ENCODE measurements at places on chromosomes 16 and 17.

DNA sequence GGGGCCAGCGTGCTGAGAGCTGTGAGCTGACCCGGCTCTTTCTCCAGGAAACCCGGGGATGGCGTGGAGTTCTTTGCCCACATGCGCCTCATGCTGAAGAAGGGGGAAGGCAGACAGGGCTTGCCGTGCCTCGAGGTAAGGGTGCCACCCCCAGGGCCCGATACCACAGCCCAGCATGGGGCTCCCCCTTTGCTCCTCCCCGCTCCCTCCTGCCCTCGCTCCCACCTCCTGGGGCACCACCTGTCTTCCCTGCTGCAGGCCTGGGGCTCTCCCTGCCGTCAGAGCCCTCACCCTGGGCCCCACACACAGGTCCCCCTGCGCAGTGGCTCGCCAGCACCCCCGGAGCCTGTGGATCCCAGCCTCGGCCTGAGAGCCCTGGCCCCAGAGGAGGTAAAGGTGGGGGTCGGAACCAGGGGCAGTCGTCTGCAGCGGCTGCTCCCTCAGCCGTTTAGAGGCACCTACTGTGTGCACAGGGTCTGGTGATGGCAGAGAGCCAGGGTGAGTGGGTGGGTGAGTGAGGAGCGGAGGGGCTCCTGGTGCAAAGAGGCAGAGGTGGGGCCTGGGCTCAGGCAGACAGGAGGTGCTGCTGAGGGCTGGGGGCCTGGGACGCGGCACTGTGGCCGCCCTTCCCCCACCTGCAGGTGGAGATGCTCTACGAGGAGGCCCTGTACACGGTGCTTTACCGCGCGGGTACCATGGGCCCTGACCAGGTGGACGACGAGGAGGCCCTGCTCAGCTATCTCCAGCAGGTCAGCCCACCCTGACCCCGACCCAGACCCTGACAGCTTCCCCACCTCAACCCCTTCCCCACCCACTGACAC, 5.6 kb downstream of the BAIAP3 start:
- no peak for DNase-seq

DNA sequence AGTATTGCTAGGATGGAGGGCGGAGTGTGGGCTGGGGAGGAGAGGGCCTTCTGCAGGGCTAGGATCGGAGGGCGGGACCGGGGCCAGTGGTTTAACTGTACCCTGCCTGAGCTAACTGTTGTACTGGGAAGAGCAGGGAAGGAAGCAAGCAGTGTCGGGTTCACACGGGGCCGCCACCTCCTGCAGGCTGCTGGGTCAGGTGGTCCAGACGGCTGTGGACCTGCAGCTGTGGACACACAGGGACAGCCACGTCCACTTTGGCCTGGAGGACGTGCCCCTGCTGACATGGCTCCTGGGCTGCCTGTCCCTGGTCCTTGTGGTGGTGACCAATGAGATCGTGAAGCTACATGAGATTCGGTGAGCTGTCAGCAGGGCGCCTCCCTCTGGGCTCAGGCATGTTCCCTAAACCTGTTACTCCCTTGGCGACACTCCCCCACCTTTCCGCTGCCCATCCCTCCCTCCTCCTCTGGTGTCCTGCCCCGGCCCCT, 16.6 kb downstream of the CASKIN2 start:
- no peak for DNase-seq

DNA sequence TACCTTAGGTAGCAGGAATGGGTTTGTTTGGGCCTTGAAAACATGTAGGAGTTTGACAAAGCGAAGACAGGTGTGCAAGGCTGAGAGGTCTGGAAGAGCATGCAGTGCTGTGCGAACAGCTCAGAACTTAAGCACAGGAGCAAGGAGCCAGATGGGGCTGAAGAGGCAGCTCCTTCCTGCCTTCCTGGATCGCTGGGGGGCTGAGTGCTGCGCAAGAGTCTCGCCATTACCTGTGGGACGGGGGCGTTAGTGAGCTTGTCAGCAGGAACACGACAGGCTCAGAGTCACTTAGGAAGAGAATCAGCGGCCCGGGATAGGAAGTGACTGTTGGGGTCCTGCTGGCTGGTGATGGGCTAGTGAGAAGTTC, 464 bp upstream of the MRM1 start:
- no peak for DNase-seq

DNA sequence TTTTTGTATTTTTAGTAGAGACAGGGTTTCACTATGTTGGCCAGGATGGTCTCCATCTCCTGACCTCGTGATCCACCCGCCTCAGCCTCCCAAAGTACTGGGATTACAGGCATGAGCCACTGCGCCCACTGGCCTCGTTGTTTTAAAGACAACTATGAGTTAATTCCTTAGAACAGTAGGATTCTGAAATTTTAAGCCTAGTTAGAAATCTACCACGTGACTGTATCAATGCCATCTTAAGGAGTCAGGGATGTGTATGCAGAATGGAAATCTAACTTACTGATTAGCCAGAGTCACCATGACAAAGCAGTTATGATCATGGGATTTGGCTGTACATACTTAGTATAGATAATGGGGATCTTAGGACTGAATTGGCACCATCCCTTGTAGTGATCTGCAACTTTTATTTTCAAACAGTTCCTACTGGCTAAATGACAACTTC, 2.8 kb downstream of the CEP20 start:
- DNase-seq, result no peak

DNA sequence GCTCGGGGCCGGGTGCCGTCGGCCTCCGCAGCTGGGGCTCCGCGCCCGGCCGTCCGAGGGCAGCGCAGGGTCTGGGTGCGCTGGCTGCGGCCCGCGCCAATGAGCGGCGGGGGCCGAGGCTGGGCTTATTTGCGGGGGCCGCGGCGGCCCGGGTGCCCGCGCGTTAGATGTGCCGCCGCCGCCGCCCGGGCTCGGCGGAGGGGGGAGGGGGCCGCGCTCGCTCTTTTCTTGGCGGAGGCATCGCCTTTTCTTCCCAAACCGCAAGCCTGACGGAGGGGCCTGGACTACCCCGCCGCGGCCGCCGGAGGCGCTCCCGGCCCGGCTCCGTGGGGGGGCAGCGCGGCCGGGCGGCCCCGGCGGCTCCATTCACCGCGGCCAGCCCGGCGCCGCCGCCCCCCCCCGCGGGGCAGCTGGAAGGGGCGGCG, at the start of gene NOTUM:
Gene NOTUM, minus strand, starts transcription at position 101 of the 425 bp plus-strand sequence. CDS start 278 bp downstream, outside the sequence.
- DNase-seq, result no peak

GRCh38 chr17:31722251-31723056, 136.6 kb downstream of the COPRS start:
- no peak for DNase-seq

GRCh38 chr17:76524598-76525512, 12.7 kb downstream of the CYGB start:
- no peak for DNase-seq

DNA sequence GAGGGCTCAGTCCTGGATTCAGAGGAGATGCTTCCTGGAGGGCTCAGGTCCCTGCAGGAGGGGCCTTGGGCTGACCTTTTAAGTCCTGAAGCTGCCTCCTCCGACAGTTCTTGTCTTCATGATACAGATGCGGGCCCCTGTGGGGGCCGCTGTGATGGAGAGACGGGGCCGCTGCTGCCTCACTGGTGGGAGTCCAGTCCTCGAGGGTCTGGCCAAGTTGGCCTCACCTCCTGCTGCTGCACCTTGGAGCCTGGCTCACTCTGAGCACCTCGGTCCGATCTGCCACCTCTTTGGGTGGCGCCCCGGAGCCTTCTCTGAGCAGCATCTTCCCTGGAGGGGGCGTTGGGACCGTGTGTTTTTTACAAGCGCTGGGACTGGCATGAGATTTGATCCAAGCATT, 79.1 kb downstream of the KLHDC4 start:
- no peak for DNase-seq

DNA sequence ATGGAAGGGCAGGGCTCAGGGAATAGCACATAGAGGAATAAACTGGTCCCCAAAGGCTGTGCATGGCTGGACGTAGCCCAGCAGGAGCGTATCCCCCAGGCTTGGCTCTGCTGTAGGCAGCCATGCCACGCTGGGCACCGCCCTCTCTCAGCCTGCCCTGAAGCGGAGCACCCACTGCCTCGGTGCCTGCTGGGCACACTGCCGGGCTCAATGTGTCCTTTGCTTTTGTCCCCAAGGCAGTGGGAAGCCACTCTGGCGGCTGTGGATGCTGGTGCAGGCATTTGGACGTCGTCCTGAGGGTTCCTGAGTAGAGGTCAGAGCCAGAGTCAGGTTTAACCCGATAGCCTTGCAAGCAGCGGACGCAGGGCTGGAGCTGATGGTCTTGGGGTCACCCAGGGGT, 141.0 kb downstream of the ENGASE start:
- no peak for DNase-seq

- no peak for DNase-seq
Observed at GRCh38 chr17:78946631-78947030, 21.4 kb upstream of the TIMP2 start.

GRCh38 chr17:43309505-43310332, 75.9 kb upstream of the RNU2-1 start:
- no peak for DNase-seq

GRCh38 chr17:74452033-74452840, 14.2 kb upstream of the CD300A start:
- DNase-seq, result no peak

- no peak for DNase-seq
Observed at GRCh38 chr17:6853764-6854442, 22.4 kb upstream of the TEKT1 start.

GRCh38 chr16:20385844-20386832, 18.4 kb downstream of the PDILT start:
- DNase-seq, result no peak

GRCh38 chr16:77723108-77723514, 797 bp downstream of the NUDT7 start:
- DNase-seq, result no peak

DNA sequence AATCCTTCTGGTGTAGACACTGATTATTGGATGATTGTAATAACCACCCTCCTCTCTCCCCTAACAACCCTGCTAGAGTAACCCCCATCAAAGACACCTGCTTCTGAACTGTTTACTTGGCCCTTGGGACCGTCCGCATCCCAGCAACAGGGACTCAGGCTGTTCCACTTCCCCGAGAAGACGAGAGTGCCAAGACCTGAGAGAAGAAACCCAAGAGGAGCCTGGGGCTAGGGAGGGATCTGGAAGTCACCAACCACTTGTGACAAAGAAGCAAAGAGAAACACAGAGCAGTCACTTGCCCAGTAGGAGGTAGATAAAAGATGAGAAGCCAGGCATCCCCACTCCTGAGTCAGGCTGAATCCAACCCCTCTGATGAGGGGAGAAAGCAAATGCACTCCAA, 84.3 kb downstream of the CDH11 start:
- DNase-seq, result no peak

- DNase-seq, result no peak
Observed at GRCh38 chr16:695355-696089, 5.3 kb upstream of the WDR24 start.

DNA sequence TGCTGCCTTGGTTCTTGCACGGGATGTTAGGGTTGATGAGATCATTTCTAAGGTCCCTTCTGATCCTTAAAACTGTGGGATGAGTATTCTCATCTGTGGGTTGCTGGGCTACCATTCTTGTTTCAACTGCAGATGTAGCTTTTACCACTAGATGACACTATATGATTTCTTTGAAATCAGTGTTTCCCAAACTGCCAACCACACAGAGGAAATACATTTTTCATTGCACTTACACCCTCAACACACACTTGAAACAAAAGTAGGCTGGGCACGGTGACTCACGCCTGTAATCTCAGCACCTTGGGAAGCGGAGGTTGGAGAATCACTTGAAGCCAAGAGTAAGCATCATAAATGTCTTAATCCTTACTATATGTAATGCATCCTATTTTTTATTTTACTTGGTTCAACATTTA, 15.3 kb downstream of the LCMT1 start:
- no peak for DNase-seq

- no peak for DNase-seq
Observed at GRCh38 chr17:69335058-69335457, 8.1 kb upstream of the ABCA5 start.

- DNase-seq, result no peak
Observed at GRCh38 chr17:42120161-42120769, 902 bp downstream of the KAT2A start.

- DNase-seq, result no peak
Observed at GRCh38 chr16:88939245-88939971, 37.6 kb downstream of the CBFA2T3 start.

DNA sequence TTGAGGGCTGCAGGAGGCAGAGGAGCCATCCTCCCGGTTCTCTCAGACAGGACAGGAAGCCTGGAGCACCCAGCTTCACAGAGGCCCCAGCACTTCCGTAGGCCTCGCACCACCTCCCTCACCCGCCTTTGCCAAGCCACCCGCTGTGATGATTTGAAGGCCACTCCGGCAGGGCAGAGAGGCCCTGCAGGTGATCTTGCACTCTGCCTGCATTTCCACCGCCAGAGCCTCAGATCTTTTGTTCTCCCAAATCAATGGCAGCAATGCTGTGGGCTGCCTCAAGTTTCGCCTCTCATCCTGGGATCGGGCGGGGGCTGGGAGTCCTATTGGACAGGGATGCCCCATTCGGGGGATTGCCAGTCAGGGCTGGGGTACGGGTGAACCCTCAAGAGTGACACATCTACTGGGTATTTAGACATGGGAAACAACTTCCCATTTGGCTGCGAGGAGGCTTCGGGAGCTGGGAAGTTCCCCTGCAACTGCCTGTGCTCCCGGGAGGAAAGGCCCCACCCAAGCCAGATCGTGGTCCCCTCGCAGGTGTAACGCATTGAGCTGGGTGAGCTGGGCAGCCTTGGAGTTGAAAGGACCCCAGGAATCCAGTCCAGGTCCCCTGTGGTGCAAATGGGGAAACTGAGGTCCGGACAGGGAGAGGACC, 34.8 kb upstream of the PEMT start:
- no peak for DNase-seq
